ENCODE measurements at places on chromosomes 5 and 9. TPM values are rescaled to one million over a fixed set of nuclear protein-coding genes. Genes with fewer than 3 reads are reported as not detected.

GRCh38 chr9:17837965-17838364 lies 259.1 kb downstream of the SH3GL2 start:
- no peak for DNase-seq

Gene GPX8
- 18.0 TPM for total RNA-seq

GRCh38 chr5:99169309-99169708 lies 240.5 kb upstream of the CHD1 start:
- DNase-seq, result no peak

GRCh38 chr5:171712616-171713015 lies 73.0 kb upstream of the SMIM23 start:
- no peak for DNase-seq

- no peak for DNase-seq
These were observed 2.3 kb downstream of the ICE1 start for GRCh38 chr5:5424736-5425135.

DNA sequence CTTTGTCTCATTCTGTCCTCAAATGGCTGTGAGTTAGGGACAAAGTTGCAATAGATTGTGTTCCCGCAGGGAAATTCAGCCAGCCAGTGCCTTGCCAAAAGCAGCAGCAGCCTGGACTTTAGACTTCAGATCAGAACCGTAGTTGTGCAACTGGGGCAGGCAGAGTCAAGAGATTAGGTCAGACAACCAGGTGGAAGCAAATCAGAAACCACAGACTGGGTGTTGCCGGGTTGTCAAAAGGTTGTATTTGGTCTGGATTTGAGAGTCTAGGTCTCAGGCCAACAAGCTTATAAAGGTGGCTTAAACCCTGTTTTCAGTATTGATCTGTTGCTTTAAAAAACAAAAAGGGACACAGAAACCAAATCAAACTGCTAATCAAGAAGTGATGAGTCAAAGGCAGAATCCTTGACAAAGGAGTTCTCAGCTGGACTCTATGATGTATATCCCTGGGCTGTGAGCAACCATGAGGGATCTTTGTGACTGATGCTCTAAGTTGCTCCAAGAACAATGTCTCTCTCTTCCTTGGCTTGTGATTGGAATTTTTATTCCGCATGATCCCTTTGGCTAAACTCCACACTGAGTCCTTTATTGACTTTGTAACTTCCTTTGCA lies 20.9 kb downstream of the RFK start:
- DNase-seq, result peak; percentile 44

- peak; percentile 60 for DNase-seq
These were observed 762 bp downstream of the SNCAIP start for GRCh38 chr5:122312591-122313406.

DNA sequence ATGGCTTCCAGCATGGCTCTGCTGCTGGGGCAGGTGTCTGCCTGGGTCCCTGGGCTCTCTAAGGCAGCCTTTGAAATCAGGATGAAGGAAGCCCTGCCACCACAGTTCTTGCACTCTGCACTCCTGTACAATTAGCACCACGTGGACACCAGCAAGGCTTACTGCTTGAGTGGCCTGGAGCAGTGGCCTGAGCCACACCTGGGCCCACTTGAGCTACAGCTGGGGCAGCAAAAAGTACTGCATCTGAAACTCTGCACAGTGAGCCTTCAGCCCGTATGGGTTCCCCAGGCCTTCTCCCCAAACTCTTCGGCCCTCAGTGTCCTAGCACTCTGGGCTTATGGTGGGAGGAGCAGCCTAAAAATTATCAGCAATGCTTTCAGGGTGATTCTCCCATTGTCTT lies 8.0 kb upstream of the INIP start:
- no peak for DNase-seq

DNA sequence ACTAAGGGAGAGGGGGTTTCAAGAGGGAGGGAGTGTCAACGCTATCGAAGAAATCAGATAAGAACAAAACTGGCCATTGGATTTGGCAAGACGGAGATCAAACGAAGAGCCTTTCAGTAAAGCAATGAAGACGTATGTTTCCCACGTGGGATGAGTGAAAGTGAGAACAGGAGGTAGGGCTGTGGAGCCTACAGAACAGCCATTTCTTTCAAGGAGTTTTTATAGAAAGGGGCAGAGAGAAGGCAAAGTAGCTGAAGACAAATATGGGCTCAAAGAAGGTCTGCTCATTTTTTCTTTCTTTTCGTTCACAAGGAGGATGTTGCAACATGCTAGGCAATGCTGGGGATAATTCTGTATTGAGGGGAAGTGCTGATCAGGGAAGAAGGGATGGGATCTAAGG lies 98.3 kb downstream of the SUSD1 start:
- DNase-seq, result no peak

GRCh38 chr9:131290767-131291370 lies 1.3 kb downstream of the PLPP7 start:
- DNase-seq, result no peak

- DNase-seq, result no peak
These were observed 40.4 kb upstream of the MACIR start for GRCh38 chr5:103218164-103218563.

GRCh38 chr5:75510417-75510835 lies 1.0 kb downstream of the CERT1 start:
- DNase-seq, result no peak

- peak; percentile 12 for DNase-seq
These were observed 12.7 kb downstream of the BRD3 start for GRCh38 chr9:134054891-134055811.

DNA sequence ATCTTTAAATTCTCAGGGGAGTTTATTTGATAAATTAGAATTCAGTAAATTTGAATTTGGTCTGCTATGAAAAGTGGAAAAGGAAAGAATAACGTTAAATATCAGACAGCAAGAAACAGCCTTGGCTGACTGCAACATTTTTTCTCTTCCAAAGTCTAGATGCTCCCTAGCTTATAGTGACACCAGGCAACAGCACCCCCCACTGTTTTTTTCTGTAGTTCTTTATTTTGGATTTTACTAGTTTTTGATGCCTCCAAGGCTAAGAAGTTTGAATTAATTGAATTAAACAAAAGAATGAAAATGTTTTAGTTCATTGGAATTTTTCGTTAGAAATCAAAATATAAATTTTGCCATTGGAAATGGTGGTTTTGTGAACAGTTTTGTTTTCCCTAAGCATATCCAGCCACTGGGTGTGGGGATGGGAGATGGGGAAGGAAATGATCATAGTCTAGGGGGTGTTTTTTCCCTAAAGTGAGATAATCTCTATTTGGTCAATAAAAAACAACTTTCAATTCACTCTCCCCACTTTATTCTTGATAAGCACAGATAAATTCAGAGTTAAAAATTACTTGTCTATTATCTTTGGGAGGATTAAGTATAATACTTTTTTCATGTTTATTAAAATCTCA lies 199.3 kb upstream of the CD180 start:
- no peak for DNase-seq

DNA sequence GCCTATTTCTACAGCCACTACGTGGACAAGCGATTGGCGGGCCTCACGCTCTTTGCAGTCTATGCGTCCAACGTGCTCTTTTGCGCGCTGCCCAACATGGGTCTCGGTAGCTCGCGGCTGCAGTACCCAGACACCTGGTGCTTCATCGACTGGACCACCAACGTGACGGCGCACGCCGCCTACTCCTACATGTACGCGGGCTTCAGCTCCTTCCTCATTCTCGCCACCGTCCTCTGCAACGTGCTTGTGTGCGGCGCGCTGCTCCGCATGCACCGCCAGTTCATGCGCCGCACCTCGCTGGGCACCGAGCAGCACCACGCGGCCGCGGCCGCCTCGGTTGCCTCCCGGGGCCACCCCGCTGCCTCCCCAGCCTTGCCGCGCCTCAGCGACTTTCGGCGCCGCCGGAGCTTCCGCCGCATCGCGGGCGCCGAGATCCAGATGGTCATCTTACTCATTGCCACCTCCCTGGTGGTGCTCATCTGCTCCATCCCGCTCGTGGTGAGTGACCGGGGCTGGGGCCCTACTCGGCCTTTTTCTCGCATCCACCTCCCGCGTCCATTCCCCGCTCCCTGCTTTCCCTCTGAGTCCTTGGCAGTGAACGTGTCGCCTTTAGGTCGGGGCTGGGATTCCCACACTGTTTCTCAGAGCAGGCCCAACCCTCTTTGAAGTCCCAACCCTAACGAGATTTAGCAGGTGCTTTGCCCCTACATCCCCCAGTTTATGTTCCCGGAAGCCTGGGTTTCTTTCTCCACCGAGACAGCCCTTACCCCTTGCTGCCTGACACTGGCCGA lies 1.8 kb downstream of the PTGER4 start:
- DNase-seq, result no peak

DNA sequence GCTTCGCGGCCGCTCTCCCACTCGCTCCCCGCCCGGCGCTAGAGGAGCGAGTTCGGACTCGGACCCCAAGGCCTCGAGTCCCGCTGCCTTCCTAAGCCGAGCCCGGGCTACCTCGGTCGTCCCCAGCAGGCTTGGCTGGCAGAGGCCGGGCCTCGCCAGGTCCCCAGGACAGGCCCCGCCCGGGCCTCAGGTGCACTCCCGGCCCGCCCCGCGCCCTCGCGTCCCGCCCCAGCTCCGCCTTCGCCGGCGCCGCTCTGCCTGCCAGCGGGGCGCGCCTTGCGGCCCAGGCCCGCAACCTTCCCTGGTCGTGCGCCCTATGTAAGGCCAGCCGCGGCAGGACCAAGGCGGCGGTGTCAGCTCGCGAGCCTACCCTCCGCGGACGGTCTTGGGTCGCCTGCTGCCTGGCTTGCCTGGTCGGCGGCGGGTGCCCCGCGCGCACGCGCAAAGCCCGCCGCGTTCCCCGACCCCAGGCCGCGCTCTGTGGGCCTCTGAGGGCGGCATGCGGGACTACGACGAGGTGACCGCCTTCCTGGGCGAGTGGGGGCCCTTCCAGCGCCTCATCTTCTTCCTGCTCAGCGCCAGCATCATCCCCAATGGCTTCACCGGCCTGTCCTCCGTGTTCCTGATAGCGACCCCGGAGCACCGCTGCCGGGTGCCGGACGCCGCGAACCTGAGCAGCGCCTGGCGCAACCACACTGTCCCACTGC lies at the start of gene SLC22A5:
SLC22A5 (plus strand) TSS at position 237 of the 707 bp plus-strand sequence; CDS start at position 500, 263 bp downstream.
- DNase-seq, result peak; percentile 75

DNA sequence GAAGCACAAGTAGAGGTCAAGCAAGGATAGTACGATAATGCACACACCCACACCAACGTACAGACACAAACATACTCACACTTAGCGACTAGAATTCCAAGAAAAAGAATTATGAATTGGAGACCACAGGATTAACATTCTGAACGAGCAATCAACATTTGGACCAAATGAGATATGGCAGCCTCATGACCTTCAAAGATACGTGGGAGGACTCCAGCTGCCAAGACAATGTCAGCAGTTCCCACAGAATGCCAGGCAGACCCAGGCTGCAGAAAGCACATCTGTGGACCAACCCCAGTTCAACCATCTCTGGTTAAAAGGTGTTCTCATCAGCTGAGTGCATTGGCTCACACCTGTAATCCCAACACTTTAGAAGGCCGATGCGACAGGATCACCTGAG lies 187.6 kb upstream of the GRAMD2B start:
- no peak for DNase-seq

DNA sequence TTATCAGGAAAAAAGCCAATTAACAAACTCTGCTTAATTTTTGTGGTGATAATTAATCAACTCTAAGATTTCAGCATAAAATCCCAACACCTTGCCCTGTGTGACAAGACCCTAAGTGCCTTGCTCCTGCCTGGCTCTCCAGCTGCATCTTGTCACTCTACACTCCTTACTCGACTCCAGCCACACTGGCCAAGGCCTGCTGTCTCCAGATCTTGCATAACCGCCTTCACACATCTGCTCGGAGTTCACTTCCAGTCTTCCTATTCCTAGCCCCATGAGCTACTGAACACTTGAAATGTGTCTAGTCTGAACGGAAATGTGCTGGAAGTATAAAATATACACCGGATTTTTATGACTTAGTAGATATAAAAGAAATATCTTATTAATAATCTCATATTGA lies 259.6 kb downstream of the EPB41L4A start:
- no peak for DNase-seq

- no peak for DNase-seq
These were observed 76.2 kb upstream of the STXBP1 start for GRCh38 chr9:127535834-127536233.

- no peak for DNase-seq
These were observed 132.8 kb downstream of the CD180 start for GRCh38 chr5:67063791-67064190.

GRCh38 chr9:10252174-10252573 lies 360.6 kb downstream of the PTPRD start:
- DNase-seq, result no peak

DNA sequence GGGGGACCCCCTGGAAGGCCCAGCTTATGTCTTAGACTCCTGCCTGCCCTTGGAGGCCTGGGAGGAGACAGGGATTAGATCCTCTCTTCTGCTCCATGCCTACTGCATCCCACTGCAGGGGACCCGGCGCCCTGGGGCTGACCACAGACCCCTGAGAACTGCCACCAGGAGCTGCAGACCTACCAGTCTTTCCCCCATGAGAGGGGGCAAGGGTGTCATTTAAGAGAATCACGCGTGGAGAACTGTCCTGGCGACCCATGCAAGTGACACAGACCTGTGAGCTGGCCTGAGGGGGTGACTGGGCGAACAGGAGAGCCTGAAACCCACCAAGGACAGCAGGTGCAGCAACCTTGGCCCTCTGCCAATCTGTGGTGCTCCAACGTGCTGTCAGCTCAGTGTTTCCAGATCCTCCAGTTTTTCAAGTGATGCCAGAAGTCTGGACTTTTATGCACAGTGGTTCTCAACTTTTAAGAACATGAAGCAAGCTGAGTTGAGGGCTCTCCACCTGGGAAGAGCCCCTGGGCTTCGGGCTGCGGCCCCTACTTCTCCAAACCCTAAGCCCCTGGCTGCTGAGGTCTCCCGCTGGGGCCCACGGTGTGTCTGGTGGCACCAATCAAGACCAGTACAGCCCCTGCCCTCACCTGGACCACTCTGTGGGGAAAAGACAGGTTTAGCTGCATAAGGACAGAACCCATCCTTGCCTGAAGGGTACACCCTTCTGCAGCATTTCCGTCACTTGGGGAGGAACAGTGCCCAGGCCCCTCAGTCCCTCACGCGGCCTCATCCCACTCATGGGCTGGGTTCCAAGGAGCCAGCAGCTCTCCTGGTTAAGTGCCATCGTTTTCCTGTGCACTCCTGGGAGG lies 18.2 kb downstream of the GFPT2 start:
- no peak for DNase-seq

DNA sequence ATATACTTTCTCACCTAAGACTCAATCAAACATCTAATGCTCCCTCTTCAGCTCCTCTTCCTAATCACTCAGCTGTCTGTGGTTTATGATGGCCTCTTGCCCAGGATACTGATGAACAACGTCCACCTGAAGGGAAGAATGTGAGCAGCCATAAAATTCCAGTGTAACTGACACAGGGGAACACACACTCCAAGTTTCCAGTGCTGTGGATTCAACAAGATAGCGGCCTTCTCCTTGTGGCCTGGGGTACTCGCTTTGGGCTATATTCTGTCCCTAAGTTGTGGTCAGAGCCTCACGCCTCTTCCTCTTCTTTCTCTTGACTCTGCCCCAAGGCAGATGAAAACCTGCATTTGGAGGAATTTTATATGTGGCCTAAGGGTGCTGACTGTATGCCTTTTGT lies 11.7 kb downstream of the B4GALT1 start:
- no peak for DNase-seq

DNA sequence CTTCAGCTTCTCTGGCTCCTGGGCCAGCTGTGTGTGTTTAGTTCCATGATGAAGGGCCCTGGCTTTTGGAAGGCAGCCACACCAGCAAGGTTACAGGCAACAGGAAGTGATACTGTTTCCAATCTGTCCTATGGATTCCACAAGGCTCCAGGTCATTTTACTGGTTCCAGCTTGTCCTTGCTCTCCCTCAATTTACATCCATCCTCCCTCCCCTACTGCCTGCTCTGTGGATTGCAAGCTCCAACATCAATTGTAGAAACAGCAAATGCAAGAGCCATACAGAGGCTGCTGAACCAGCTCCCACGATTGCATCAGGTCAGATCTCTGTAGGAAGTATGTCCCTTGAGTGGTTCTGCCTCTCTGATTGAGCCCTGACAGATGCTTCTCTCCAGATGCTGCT lies 409.8 kb downstream of the NTRK2 start:
- no peak for DNase-seq
